Stimulated activated CD4-positive, alpha-beta T cell treated with anti-CD3 and anti-CD28 coated beads, Interleukin-4, amount 100 ng/mL, for 48 hours (primary cell): ENCODE measurements at places on chromosomes 11 and 22.

DNA sequence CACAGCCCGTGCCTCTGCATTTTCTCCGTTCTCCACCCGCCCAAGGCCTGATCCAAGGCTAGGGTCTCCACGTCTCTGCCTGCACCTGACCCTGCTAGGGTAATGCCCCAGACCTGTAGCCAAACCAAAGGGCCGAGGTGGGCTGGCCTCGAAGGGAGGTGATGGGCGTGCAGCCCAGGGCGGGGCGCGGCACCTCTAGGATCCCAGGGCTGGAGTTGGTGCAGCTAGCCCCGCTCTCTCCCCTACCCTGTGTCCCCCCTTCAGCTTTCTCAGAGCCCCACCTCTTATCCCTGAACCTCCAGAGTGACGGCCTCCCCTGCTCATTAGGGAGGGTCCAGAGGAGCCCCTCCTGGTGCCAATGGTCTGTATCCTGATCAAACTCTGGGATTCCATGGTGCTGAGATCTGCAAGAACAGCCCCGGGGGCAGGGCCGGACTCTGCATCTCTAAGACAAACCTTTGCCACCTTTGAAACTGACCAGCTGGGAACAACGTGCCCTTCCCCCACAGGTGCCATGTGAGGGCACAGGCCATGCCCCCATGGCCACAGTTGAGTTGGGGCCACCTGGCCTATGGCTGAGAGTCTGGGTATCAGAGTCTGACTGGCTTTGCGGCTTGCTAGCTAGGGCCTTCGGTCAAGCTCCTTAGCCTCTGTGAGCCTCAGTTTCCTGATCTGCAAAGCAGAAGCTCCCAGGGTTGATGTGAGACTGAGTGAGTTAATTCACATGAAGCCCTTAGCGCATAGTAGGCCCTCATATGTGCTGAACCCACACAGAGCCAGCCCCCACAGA lies 23.1 kb upstream of the CBX7 start:
- no peak for DNase-seq

- DNase-seq: no peak
These were observed 1.9 kb downstream of the TEAD1 start for GRCh38 chr11:12675951-12676711.

DNA sequence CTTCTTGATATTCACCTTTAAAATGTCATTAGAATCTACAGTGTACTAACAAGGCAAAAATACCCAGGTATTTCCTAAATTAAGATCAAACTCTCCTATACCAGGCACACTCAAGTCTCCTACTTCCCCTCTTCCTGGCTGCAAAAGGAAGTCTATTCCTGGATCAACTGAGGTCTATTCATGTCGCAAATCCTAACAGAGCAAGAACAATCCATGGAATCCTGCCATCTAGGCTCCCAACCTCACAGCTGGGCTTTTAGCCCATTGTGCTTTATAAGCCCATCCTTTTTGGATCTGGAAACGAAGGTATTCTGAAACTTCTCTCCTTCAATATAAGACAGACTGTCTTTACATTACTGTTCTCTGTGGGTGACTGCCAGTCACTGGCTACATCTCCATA lies 161.8 kb downstream of the SOX6 start:
- no peak for DNase-seq

DNA sequence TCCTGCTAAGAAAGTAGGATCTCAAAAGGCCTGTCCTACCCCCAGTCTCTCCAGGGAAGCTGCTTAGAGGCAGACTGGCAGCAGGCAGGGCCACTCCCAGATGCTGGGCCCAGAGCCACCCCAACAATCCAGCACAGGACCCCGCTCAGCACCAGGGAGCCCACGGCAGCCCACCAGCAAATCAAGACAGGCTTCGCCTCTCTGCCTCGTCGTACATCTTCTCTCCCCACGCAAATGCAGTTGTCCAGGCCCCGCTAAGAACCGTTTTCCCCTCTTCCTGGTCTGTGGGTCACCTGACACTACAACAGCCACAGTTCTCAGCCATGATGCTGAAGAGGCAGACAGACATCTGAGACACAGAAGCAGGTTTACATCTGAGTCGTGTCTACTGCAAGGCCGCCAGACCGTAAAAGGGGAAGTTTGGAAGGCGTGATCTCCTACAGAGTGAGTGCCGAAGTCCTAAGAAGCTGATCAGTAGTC lies 51.1 kb downstream of the IGSF9B start:
- no peak for DNase-seq

GRCh38 chr11:61776561-61777075 lies 15.8 kb downstream of the TMEM258 start:
- peak; percentile 61 for DNase-seq

GRCh38 chr11:110712659-110713448 lies 617 bp upstream of the ARHGAP20 start:
- DNase-seq: no peak

DNA sequence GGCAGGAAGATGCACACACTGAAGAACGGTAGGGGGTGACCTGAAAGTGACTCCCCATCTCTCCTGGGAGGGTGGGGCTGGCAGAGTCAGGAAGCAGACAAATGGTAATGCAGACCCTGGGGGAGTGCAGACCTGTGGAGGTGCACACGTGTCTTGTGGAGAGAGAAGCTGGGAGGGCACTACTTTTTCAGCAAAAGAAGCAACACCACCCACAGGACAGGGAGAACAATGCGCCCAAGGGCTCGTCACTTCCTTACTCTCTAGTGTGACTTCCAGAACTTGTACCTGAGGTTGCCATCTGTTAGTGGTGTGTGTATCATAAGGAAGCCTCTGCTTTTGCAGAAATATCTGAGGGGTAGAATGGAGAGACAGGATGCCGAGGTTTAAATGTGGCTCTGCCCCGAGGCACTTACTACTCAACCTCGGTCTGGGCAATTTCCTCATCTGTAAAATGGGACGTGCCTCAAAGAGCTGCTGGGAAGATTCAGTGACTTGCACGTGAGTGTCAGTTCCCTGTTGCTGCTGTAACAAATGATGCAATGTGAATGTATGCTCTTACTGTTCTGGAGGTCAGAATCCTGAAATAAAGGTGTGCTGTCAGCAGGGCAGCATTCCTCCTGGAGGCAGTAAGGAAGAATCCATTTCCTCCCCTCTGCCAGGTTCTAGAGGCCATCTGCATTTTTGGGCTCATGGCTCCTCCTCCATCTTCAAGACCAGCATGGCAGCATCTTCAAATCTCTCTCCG lies 323.4 kb downstream of the SHANK2 start:
- DNase-seq: no peak

- DNase-seq: no peak
These were observed 10.9 kb downstream of the MTMR2 start for GRCh38 chr11:95912902-95913560.

DNA sequence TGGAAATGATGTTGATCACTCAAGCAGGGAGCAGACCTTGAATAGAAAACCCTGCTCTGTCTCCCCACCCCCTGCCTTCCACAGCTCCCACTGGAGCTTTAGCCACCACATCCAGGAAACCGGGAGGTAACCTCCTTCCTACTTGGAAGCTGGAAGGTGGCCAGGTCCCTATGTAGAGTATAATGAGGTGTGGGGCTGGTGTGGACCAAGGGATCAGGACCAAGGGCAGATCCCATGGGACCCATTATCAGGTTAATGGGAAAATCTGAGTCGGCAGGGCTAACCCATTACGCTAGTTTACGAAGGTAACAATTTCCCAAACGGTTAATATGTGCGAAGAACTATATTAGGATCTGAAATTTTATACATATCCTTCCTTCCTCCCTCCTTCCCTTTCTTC lies 321.9 kb downstream of the MIAT start:
- DNase-seq: no peak

- no peak for DNase-seq
These were observed 57.6 kb upstream of the NECTIN1 start for GRCh38 chr11:119786431-119787073.

- DNase-seq: no peak
These were observed 13.7 kb upstream of the GNB1L start for GRCh38 chr22:19868333-19868732.

DNA sequence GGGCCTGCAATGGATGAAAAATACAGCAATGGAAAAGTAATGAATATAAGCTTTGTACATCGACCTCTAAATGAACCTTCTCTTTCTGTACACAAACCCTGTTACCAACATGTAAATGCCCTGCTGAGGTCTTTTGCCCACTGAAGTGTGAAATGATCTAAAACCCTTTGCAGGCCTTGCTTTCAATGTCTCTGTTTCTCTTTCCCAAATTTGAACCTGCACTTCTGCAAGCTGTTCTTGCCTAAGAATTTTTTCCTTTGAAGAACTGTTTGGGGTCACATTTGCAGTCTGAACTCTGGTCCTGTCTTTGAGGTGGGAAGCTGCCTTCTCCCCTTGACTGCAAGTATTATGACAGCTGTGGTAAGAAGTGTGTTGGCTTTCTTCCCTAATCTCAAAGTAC lies 1237.1 kb downstream of the FAM181B start:
- DNase-seq: no peak

DNA sequence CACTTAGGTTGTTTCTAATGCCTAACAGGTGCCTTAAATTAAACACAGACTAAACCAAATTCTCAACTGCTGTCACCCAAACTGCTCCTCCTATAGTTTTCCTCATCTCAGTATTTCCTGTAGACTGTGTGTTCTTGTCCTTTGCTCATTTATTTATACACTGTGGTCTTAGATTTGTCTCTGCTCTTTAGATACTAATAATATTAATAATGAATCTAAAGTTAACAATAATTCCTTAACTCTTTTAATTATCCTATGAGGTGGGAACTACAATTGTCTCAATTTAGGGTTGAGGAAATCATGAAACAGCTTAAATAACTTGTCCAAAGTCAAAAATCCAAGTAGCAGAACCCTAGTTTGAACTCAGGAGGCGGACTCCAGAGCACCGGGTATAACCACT lies 43.9 kb upstream of the YPEL1 start:
- DNase-seq: no peak

GRCh38 chr11:64233913-64234586 lies at the start of gene VEGFB:
Gene VEGFB (plus strand): TSS chr11:64234584. CDS start chr11:64234834, 250 bp downstream.
- no peak for DNase-seq

GRCh38 chr11:134486106-134486505 lies 74.1 kb upstream of the B3GAT1 start:
- no peak for DNase-seq

- no peak for DNase-seq
These were observed 6.7 kb downstream of the KCNJ5 start for GRCh38 chr11:128897826-128898225.

- no peak for DNase-seq
These were observed 23.2 kb upstream of the C1QTNF4 start for GRCh38 chr11:47617417-47617809.

DNA sequence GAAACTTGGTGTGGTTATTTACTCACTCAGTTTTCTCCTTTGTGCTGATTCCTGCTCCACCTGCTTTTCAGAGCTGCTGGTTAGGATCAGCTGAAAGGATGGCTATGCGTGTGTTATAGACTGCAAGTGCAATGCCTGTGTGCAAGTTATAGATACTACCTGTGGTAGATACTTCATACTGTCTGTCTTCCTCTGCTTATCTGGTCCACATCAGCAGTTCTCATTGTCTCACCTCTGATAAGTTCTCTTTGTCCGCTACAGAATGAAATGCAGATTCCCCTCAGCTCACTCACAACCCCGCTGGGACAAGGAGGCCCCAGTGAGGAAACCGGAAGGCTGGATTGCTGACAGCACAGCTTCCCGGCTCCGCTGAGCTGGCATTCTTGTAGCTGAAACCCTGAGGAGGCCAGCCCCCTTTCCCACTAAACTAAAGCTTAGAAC lies 37.5 kb upstream of the LYVE1 start:
- no peak for DNase-seq

DNA sequence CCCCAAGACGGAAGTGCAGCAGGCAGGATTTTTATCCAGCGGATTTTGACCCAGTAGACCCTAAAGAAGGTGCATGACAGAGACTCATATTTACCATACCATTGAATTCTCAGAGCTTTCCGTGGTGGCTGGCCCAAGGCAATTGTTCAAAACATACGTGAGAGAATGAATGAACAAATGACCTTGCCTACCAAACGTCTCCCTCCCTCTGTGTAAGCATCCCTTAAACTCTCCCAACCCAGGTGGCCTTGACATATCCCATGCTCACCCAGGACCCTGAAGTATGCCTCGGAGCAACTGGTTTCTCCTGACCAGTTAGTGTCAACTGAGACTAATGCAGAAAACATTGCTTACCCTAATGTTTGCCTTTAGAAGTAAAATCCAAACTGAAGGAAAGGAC lies 154.9 kb downstream of the TEAD1 start:
- DNase-seq: no peak

DNA sequence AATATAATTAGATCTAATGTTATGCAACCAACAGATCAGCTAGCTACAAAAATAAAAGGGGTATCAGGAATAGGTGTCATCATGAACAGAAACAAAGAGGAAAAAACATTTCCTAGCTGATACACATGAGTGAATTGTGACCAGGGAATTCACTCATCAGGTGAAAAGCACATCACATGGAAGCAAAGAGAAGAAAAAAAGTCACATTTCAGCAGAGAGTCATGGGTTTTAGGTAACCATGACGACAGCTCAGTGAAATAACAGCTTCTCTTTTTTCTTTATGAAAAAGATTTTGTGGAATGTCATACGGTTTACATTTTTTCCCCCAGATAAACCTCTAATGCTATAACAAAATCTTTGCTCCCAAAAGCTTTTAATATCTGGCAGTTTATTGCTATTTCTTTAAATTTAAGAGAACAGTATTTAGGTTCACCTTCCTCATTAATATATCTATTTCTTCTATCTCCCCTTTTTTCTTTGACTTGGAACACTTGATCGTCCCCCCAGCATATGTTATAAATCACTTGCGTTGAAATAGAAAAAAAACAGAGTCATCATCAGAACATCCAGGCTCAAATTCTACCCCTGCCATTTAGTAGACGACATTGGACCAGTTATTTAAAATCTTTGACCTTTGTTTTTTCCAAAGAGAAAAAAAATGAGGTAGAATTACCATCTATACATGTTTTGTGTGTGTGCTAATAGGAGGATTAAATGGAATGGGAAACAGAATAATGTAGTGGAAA lies 5.3 kb downstream of the TYR start:
- DNase-seq: no peak

DNA sequence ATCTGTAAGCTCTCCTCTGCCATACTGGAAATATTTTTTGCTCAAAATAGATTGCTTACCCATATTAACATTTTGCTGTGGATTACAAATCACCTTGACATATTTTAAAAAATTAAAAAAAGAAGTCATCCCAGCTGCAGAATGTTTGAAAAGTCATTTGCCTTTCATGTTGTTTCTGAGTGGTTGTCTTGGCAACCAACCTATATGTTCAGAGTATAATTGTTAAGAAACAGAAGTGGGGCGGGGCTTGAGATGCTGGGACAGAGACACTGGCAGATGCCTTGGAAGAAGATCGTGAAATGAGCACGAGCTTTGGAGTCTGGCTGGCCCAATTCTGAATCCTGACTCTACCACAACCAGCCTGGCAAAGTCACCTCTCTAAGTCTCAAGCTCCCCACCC lies 348.2 kb downstream of the LARGE1 start:
- no peak for DNase-seq

DNA sequence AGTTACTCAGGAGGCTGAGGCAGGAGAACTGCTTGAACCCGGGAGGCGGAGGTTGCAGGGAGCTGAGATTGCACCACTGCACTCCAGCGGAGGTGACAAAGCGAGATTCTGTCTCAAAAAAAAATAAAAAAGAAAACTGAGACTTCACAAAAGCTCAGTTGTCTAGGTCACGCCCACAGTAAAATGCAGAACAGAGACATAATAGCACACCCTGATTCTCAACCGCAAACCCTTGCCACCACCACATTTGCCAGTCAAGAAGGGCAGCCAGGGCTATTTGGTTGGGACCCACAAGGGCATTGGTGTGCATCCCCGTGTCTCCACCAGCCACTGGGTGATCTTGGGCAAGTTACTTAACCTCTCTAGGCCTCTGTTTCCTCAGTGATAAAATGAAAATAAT lies 25.4 kb downstream of the CREB3L1 start:
- DNase-seq: no peak

GRCh38 chr11:117837070-117837776 lies 12.7 kb upstream of the FXYD2 start:
- no peak for DNase-seq

GRCh38 chr22:36028646-36029405 lies at the start of gene RBFOX2:
Gene RBFOX2 (minus strand): TSS chr22:36028824. CDS start chr22:36028425, 399 bp downstream.
- peak; percentile 74 for DNase-seq
